CD4-positive, alpha-beta T cell treated with Interleukin-4 for 1 hour (primary cell): ENCODE measurements at places on chromosomes 3 and 15.

DNA sequence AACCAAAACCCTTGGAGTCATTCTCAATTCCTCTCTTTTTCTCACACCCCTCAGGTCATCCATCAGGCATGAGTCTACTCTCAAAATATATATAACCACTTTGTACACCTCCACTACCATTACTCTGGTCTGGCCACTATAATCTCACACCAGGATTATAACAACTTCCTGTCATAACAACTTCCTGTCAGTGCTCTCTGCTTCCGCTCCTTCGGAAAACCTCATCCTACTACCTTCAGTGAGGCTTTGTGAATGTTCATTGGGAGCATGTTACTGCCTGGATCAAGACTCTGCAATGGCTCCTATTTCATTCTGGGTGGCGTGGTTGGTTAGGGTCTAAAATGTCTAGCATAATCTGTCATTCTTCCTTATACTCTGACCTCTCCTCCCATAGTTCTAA lies 447.4 kb downstream of the MAGI1 start:
- no peak for DNase-seq

- no peak for DNase-seq
Observed at GRCh38 chr15:59332009-59332408, 40.7 kb downstream of the MYO1E start.

GRCh38 chr15:43283526-43283925 lies 16.8 kb upstream of the TGM5 start:
- DNase-seq, result no peak

DNA sequence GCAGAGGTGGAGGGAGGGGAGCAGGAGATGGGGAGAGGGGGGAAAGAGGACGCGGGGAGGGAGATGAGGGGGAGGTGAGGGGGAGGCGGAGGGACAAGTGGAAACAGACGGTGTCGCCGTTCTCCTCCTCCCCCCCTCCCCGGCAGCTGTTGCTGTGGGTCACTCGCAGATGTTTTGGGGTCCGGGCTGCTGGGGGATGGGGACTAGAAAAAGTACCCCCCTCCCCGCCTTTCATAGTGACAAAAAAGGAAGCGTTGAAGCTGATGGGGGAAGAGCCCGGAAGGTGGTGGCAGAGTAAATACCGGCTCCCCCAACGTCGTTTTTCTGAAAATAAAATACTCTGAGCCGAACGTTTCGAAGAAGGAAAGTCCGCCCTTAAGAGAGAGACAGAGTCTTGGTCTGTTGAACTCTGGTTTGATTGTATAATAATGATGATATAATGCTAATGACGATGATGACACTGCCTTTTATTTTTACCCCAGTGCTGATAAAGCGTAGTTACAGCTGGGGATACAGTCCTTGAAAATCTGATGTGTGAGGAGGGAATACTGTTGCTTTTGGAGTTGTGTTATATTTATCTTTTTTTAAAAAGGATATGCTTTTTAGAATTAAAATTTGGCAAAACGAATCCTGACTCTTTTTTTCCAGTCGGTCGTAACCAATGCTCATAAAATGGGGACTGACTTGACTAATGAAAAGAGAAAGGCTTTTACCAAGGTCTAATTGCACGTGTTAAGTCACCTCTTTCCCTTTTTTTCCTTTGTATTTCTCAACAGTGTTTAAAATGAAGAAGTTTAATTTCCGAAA lies 993 bp downstream of the STXBP5L start:
- no peak for DNase-seq

DNA sequence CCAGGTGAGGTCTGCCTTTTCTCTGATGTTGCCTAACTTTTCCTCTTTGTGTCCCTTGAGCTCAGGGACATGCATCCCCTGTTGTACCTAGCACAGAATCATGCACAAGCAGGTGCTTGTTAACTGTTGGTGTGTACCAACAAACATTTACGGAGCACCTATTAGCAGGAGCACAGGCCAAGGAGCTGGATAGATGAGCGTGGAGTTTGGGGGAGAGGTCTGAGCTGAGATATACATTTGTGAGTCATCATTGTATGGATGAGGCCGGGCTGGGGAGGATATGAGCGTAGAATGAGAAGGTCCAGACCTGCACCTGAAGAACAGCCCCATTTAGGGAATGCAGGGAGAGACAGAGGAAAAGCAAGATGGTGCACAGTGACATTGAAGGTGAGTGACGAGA lies 53.4 kb downstream of the SMAD3 start:
- DNase-seq, result no peak

DNA sequence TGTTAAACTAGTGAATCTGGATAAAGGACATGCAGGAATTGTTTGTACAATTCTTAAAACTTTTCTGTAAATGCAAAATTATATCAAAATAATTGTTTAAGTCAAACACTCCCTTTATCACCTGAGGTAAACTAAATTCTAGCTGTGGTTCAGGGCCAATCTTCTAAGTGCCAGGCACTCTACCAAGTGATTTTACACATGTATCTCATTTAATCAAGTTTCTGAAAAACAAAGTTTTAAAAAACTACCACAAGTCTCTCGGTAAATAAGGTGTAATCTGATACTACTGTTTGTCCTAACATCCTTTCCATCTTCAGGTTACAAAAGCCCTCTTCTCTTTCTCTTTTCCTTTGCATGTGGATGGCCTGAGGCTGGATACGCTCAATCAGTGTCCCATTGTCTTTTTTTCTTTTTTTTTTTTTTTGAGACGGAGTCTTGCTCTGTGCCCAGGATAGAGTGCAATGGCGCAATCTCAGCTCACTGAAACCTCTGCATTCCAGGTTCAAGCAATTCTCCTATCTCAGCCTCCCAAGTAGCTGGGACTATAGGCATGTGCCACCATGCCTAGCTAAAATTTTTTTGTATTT lies 19.3 kb downstream of the IFT80 start:
- DNase-seq, result no peak

DNA sequence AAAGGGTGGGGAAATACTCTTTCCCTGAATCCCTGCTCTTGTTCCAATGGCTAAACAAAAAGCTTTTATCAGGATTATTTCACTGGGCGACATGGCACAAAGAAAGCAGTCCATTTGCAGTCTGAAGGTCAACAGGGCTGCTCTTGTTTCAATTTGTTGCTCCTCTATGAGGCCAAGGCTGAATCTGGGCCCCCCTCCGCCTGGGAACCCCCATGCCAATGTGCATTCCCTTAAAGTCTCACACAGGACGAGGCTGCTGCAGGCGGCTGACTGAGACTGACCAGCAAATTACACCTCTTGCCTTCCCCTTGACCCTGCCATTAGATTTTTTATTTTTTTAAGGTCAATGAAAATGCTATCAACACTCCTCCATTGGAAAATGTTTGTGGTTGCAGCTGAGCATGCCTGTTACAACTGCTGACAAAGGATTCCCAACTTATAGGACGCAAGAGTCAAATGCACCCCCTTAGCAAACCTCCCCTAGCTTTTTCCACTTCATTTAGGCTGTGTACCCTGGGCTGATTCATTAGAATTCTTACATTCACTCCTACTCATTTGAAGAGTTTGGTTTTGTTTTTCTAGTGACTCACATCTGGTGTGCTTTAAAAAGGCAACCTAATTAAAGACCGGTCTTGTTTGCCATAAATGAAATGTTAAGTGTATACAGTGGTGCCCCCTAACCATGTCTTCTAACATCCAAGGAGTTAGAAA lies 60.8 kb upstream of the ARHGEF3 start:
- no peak for DNase-seq

DNA sequence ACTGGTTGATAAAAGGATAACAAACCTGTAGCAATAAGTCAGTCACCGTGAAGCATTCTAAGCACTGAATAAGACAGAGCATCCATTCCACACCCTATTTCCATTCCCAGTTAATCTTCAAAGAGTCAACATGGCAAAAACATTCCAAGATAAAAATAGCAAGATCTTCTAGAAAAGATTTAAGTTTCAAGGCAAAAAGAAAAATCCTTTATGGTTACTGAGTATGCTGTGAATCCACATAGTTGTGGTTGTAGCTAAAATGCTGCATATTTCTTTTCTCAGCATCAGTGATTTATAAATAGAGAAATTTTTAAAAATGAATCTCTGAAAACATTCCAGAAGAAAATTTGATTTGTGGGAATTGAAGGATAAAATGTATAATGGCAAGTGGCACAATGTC lies 21.1 kb downstream of the GAP43 start:
- no peak for DNase-seq

- no peak for DNase-seq
Observed at GRCh38 chr3:59440285-59441028, 390.6 kb upstream of the CFAP20DC start.

GRCh38 chr3:19744047-19744446 lies 190.0 kb downstream of the EFHB start:
- DNase-seq, result no peak

DNA sequence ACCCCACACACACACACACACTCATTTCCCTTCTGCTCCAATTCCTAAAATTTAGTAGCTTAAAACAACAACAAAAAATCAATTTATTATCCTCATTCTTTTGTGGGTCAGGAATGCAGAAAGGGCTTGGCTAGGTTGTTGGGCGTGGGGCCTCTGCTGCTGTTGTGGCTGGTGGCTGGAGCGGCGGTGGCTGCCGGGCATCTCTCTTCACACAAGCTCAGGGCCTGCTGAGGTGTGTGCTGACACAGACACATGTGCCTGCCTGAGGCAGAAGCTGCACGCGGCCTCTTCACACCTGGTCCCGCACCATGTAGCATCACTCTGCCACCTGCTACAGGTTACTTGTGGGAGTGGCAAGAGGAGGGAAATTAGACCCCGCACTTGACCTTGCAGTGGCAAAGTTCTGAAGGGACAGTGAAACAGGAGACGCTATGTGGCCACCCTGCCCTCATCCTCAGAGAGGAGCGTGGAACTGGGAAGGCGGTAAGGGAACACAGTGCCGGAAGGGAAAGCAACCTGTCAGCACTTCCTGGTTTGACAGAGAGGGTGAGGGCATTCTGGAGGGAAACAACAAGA lies 64.0 kb upstream of the PRR20G start:
- no peak for DNase-seq

GRCh38 chr3:106121491-106122289 lies 252.9 kb upstream of the CBLB start:
- no peak for DNase-seq

- no peak for DNase-seq
Observed at GRCh38 chr3:121517953-121518655, 27.7 kb downstream of the POLQ start.
